ENCODE measurements at places on chromosomes 5 and 9.

- DNase-seq: no peak
Measured at GRCh38 chr9:38061326-38061977, 7.6 kb downstream of the SHB start.

DNA sequence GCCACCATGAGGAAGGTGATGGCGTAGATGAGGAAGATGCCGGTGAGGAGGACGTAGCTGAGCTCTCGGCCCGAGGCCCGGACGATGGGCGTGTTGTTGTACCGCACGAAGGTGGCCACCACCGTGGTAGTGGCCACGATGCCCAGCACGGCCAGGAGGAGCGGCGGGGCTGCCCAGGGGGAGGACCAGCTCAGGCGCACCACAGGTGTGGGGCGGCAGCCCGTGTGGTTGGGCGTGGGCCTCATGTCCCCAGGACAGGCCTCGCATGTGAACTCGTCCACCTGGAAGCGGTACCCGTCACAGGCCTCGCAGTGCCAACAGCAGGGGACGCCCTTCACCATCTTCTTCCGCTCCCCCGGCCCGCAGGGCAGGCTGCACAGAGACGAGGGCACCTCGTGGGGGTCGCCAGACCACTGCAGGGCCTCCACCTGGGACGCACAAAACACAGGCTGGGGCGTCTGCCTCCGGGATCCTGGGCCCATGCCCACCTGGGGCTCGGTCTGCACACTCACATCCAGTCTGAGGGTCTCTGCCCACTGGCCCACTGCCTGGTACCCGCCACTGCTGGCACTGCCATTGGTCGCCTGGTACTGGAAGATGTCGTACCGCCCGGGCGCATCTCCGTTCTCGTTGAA is 8.7 kb downstream of the GRM6 start:
- no peak for DNase-seq

DNA sequence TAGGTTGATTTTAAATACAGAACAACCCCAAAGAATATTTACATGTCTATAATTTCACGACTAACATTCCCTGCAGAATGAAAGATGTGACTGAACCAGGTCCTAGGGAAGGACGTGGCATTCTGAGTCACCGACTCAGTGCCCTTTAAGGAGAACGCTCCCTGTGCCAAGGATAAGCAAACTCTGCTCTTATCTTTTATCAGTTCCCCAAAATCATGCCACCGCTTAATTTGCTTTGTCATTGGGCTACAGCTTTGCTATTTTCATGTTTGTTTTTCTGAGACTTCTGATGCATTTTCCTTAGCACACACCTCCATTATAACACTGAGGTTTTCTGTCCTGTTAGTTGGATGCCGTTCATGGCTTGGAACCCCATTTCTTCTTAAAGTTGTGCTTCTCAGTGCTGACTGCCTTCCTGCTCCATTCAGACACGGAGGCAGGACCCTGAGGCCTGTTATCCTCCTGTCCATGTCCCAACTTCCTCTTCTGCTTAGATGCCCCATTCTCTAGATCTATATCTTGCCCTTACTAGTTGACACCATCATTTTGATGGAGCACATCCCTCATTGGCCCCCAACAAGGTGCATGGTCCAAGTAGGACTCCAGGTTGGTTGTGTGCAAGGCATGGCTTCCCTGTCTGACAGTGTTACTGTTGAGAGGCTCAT is 11.2 kb upstream of the SEMA4D start:
- no peak for DNase-seq

DNA sequence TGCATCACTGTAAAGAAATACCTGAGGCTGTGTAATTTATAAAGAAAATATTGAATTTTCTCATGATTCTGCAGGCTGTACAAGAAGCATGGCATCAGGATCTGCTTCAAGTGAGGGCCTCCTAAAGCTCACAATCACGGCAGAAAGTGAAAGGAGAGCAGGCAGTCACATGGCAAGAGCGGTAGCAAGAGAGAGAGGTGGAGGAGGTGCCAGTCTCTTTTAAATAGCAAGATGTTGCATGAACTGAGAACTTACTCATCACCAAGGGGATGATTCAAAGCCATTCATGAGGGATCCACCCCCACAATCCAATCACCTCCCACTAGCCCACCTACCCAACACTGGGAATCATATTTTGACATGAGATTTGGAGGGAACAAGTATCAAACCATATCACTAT is 184.5 kb upstream of the PAPPA start:
- no peak for DNase-seq

DNA sequence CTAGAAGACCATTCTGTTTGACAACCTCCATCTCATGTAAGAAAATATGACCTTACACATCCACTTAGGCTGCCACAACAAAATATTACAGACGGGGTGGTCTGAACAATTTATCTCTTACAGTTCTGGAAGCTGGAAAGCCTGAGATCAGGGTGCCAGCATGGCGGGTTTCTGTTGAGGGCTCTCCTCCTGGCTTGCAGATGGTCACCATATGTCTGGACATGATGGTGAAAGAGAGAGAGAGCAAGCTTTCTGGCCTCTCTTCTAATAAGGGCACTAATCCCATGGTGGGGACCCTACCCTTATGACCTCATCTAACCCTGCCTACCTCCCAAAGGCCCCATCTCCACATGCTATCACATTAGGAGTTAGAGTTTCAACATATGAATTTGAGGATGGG is 66.0 kb downstream of the AMBP start:
- DNase-seq: no peak
